ENCODE measurements at places on chromosomes 2 and 18.
A peak's percentile ranks its signal among the peaks of the same experiment; 100 is the strongest.

DNA sequence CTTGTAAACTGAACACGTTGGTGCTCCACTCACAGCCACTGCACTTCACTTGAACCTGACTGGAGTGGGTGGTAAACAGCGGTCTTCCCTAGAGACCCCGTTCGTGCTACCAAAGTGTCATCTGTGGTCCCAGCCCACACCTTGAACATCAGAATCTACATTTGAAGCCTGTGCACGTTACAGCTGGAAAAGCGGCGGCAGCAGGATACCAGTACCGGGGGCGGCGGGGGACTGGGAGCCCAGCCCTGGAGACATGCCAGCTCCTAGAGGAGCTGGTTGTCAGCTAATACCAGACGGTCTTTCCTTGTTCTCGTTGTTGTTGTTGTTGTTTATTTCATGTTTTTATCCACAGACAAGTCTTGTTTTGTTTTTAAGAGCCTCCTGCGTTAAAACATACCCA, 156.7 kb downstream of the WDSUB1 start:
- DNase-seq: no peak

DNA sequence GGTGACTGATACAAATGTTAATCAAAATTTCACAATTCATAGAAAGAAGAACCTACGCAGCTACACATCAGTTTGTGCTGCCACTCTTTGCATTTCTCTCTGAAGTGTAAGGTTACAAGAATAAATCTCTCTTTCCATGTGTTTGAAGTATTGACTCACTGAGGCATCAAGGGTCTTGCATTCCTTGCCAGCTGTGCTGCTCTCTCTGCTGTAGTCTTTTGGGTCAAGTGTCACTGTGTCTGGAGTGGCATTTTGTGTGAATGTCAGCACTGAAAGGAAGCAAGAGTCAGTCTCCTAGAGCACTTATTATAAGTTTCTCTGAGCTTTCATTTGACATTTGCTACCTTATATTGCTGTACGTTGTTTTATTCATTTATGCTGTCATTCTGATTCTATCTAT, 1696.1 kb upstream of the LRRTM1 start:
- no peak for DNase-seq

- DNase-seq: no peak
Observed at GRCh38 chr2:123738643-123739042, 286.4 kb upstream of the CNTNAP5 start.

DNA sequence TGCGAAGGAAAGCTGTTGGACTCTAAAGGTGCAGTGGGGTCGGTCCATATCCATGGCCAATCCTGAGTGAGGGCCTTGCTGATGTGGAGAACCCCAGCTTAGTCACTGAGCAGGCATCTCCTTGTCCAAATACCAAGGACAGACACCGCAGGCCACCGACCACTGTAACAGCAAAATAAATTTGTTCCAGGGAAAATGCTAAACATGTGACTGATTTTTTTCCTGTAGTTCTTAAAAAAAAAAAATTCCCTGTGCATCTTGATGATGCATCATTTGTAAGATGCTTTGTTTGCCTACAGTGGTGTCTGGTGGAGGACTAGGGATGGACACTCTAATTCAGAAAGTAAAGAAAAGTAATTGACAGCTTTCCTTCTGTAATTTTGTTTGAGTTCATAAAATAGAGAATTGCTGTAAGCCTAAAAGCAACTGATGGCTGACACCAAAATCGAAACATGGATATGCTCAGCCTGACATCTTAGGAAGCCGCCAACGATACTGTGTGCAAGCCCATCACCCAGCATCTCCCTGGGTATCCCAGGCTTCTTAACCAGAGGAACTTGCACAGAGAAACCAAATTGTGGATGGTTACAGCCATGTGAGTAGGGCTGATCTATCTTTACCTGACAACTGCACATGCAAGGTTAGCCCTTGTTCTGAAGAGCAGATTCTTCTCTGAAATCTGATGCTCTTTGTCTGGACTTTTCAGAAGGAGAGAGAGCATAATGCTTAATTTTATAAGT, 188.6 kb downstream of the ARL4C start:
- no peak for DNase-seq

- no peak for DNase-seq
Observed at GRCh38 chr2:71787476-71788185, 334.3 kb downstream of the DYSF start.

GRCh38 chr2:157194097-157194688, 63.3 kb upstream of the GALNT5 start:
- peak; percentile 43 for DNase-seq

- DNase-seq: no peak
Observed at GRCh38 chr2:63018439-63018838, 32.2 kb upstream of the OTX1 start.

DNA sequence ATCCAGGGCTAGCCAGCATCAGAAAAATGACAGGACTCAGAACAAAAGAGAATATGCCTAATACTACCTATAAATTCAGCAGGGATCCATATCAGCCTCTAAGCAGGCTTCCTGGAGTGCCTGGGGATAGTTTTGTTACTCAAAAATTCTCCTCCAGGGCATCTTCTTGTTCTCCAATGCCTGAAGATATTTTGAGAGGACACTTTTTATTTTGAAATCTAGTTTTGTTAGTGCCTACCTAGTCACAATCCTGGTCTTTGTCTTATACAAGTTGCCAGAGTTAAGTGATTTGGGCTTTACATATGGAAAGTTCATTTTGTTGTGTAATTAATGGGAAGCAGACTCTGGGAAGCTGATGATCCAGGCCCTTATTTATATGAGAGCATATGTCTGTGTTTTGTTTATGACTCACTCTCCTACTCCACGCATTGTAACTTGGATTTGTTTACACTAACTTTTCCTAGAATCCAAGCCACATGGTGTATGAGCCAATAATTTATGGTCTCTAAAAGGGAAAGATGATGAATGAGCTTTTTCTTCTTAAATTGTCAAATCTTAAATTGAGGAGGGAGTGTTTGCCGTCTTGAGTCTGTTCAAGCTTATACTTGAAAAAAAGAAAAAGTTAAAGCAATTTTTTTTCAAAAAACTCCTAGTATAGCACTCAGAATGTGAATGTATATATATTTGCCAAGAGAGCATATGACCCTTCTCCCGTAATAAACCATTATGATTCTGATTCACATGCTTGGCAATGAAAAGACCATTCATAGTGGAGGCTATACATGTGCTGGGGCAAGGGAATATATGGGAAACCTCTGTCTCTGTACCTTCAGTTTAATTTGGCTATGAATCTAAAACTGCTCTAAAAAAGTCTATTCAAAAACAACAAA, 370.3 kb downstream of the SETBP1 start:
- DNase-seq: no peak

DNA sequence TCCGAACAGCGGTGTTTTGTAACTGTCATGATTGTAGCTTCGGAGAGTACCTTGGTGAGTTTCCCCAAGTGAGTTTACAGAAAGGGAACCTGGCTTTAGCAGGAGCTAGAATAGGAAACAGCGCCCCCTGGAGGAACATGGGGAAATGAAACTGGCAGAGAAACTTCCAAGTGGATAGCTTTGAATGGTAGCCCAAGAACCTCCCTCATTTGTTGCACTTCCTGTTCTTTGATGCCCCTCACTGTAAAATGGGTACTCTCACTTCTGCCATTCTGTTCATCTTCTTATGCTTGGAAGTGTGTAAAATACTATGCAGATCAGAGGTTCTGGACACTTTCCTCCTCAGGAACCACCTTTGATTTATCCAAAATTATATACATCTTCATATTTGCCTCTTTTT, 36.2 kb downstream of the CHST10 start:
- peak; percentile 78 for DNase-seq

DNA sequence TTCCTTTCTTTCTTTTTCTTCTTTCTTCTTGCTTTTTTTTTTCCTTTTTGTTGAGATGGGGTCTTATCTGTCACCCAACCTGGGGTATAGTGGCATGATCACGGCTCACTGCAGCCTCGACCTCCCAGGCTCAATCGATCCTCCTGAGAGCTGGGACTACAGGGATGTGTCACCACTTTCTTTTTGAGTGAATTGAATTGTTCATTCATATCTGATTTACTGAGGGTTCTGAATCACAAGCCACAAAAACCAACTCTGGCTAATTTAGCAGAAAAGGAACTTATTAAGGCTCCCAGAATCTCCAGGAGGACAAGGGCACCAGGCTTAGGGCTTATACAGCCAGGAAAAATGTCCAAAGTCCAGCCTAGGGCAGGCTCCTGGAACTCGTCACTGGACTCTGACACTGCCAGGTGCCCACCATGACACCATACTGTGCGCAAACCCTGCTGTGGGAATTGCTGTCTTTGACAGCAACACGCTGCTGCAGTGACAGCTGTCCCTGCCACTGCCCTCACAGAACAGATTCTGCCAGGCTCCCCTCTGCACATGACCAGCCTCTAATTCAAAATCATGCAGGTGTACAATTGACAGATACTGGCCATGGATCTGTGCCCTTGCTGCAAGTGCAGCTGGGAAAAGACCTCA, 42.9 kb upstream of the EML6 start:
- DNase-seq: peak; percentile 7

DNA sequence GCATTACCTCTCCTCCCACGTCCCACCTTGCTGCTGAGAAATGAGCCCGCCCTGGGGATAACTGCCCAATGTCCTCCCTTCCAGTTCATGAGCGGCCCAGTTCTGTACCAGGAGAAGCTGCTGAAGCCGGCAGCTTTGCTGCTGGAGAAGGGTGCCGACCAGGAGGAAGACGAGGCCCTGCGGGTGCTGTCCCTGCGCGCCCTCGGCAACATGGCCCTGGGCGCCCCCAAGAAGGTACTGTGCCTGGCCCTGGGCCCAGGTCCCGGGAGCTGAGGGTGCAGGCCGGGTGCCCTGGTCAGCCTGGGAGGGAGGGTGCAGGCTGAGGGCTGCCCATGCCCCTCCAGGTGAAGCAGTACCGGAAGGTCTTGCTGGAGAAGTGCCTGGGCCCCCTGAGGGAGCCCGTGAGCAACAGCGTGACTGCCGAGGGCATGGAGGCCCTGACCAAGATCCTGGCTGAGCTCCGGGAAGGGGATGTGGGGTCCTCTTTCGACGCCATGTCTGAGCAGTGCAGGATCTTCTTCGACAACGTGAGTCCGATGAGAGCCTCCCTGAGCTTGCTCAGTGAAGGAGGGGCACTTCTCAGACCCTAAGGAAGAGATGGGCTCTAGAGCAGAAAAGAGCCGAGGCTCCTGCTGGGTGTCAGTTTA, 25.7 kb downstream of the HJURP start:
- no peak for DNase-seq

DNA sequence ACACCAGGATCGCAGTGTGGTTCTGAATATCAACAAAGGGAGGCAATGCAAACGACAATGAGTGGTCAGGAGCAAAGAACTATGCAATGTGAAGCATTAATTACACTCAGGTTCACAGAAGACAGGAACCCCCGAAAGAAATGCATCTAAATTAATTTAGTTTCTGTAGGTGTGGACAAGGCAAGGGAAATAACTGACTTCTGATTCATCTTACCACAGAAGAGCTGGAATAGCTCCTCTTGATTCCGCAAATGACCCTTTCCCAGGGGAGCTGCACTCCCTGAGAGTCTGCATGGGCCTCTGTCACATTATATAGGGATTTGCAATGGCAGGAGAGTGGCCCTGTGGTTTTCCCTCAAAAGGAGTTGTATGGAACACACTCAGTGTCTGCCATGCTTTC, 263.9 kb upstream of the APCDD1 start:
- no peak for DNase-seq

DNA sequence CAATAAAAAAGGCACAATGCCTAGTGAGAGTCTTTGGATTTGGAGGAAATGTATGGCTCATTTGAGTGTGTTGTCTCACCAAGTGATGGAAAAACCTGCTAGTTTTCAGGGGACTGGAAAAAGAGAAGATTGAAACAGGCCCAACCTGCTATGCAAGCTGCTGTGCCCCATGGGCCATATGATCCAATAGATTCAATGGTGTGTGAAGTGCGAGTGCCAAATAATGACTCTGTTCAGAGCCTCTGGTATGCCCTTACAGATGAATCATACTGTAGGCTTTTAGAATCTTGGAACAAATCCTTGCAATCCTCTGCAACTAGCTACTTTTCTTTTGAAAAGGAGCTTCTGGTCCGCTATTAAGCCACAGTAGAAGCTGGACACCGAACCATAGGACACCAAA, 529.8 kb upstream of the CNTNAP5 start:
- DNase-seq: no peak

DNA sequence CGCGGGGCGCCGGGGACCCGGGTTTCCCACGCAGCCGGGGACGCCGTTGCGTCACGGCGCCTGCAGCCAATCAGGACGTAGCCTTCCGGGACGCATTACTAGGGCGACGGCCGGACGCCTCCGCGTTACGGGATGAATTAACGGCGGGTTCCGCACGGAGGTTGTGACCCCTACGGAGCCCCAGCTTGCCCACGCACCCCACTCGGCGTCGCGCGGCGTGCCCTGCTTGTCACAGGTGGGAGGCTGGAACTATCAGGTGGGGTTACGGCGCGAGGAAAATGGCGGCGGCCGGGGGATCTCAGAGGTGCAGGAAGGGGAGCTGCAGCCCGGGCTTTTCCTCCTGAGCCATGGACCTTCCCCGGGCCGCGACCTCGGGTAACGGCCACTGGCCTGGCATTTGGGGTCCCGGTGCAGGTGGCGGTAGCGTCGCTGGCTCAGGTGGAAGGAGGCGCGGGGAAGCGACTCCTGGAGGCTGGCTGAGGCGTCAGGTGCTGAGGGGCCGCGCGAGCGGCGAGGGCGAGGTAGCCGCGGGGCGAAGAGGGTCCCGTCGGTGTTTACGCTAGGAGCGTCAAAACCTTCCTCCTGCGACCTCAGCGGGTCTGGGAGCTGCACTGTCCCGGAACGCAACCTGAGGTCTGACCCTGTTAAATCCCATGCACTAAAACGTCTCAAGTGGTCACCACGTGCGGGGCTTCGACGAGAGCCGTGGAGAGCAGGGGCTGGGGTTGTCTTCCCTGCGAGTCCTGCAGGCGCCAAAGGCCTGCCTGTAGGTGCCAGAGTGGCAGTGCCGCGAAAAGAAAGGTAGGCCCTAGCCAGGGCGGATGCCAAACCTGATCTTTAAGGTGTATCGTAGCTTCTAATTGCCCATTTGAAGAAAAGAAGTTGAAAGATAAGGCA, at the start of gene LCLAT1:
LCLAT1 (plus strand) TSS at position 98 of the 897 bp plus-strand sequence. CDS start 78,345 bp downstream, outside the sequence.
- DNase-seq: peak; percentile 88

- DNase-seq: no peak
Observed at GRCh38 chr2:196487417-196487816, 152.1 kb upstream of the CCDC150 start.

- DNase-seq: no peak
Observed at GRCh38 chr18:62651276-62652056, 63.9 kb upstream of the PHLPP1 start.

- no peak for DNase-seq
Observed at GRCh38 chr2:195732574-195732973, 75.5 kb downstream of the SLC39A10 start.

DNA sequence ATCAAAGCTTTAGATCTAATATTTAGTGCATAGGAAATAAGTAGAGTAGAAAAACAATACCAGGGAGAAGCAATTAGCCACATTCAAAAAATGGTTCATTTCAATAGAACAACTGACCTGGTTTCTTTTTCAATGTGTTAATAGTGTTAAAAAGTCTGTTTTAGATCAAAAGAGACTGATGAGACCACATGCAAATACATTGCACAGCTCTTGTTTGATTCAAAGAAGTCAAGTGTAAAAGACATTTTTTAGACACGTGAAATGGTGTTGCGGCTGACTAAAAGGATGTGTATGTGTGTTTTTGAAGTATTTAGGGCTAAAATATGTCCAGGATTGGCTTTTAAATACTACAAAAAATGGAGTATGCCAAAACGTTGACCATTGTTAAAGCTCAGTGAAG, 1.2 kb upstream of the AOX1 start:
- DNase-seq: no peak
